ENCODE measurements at places on chromosomes 2 and 18. TPM values are rescaled to one million over a fixed set of nuclear protein-coding genes. Genes with fewer than 3 reads are reported as not detected.

GRCh38 chr2:41784496-41784895, 263.3 kb upstream of the PKDCC start:
- no peak overlapping the region for H3K27ac ChIP-seq
- no peak overlapping the region for H3K4me3 ChIP-seq
- H3K4me1 ChIP-seq, result no peaks in the 10 kb centered on the region

DNA sequence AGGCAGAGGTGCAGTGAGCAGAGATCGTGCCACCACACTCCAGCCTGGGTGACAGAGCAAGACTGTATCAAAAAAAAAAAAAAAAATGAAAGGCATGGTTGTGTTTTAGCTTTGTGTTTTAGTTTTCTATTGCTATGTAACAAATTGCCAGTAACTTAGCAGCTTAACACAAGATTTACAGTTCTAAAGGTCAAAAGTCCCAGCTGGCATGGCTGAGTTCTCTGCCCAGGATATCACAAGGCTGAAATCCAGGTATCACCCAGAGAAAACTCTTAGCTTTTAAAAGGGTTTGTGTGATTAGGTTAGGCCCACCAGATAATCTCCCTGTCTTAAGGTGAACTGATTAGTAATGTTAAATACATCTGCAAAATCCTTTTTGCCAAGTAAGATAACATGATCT, 107.7 kb upstream of the YPEL5 start:
- H3K27me3 ChIP-seq, result no peaks in the 10 kb centered on the region
- H3K36me3 ChIP-seq, result no peaks in the 10 kb centered on the region
- H3K4me1 ChIP-seq, result no peaks in the 10 kb centered on the region
- no peak overlapping the region for H3K27ac ChIP-seq
- DNase-seq, result no peak

The AGBL5 gene
- total RNA-seq, result 14.3 TPM

- DNase-seq, result no peak
- H3K36me3 ChIP-seq, result no peaks in the 10 kb centered on the region
- H3K27me3 ChIP-seq, result no peaks in the 10 kb centered on the region
- H3K4me3 ChIP-seq, result no peak overlapping the region
- no peak overlapping the region for H3K27ac ChIP-seq
Measured at GRCh38 chr2:48399828-48400552, 130.0 kb upstream of the STON1 start.

DNA sequence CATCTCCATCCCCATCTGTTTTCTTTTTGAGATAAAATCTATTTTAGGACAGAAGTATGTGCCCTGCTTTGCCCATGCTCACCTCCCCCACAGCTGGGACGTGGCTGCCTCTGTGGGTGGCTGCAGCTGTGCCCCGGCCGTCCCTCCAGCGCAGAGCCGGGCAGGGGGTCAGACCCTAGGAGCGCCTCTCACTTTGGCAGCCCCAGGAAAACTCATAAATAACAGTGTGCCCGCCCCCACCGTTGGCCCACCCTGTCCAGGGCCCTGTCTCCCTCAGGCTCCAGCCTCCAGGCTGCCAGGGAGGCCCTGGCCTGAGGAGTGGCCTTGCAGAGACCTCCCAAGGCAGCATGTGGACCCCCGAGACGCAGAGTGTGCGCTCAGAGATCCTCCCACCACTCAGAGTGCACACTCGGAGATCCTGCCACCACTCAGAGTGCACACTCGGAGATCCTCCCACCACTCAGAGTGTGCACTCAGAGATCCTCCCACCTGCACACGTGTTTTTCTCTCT, 178.1 kb downstream of the TWIST2 start:
- H3K4me3 ChIP-seq, result no peak overlapping the region
- no peaks in the 10 kb centered on the region for H3K36me3 ChIP-seq
- no peak for DNase-seq
- H3K27me3 ChIP-seq, result no peaks in the 10 kb centered on the region
- no peak overlapping the region for H3K27ac ChIP-seq
- H3K4me1 ChIP-seq, result peaks cover 5% of the 10 kb centered on the region

GRCh38 chr2:172808156-172808555, 72.5 kb downstream of the RAPGEF4 start:
- no peaks in the 10 kb centered on the region for H3K27me3 ChIP-seq
- H3K4me3 ChIP-seq, result no peak overlapping the region
- DNase-seq, result no peak
- H3K4me1 ChIP-seq, result no peaks in the 10 kb centered on the region
- H3K36me3 ChIP-seq, result no peaks in the 10 kb centered on the region
- H3K27ac ChIP-seq, result no peak overlapping the region

GRCh38 chr2:15836689-15837610, 103.4 kb upstream of the MYCN start:
- no peaks in the 10 kb centered on the region for H3K27me3 ChIP-seq
- no peak overlapping the region for H3K27ac ChIP-seq
- no peaks in the 10 kb centered on the region for H3K4me1 ChIP-seq
- no peak for DNase-seq
- H3K4me3 ChIP-seq, result no peak overlapping the region

The LRP2 gene
- 3.8 TPM for total RNA-seq

The ERCC3 gene
- 34.6 TPM for total RNA-seq

GRCh38 chr2:112887964-112888749, 22.8 kb upstream of the IL37 start:
- H3K27me3 ChIP-seq, result no peaks in the 10 kb centered on the region
- H3K4me1 ChIP-seq, result no peaks in the 10 kb centered on the region
- no peak overlapping the region for H3K4me3 ChIP-seq
- no peak overlapping the region for H3K27ac ChIP-seq
- no peak for DNase-seq

- H3K4me3 ChIP-seq, result peak overlapping the region; percentile 29
- peaks cover 87% of the 10 kb centered on the region for H3K4me1 ChIP-seq
- H3K27me3 ChIP-seq, result peaks cover 100% of the 10 kb centered on the region
- DNase-seq, result no peak
- peaks cover 7% of the 10 kb centered on the region for H3K36me3 ChIP-seq
Measured at GRCh38 chr2:63051042-63051794, 588 bp downstream of the OTX1 start.

DNA sequence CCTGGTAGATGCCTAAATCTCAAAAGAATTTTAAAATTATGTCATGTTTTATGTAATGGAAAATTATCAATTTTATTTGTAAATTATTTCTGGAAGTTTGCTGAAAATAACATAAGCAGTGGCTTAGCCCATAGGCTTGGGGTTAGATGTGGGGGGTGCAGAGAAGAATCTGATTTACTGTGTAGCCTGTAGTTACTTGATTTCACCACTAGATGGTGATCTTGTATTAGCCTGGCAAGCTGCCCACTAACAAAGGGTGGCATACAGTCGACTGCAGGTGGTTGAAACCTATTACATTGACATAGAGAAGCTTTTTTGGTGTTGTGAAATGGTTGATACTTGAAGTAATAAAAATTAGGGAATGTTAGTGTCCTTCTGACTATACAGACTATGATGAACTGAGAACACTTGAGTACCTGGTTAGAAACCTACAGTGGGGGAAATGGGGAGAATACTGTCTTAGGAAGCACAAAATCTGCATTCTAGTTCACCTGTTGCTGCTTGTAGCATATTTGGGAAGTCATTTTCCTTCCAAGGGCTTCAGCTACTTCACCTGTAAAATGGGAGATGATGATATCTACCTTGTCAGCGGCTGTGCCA, 191.0 kb upstream of the LHCGR start:
- peak; percentile 55 for DNase-seq
- no peaks in the 10 kb centered on the region for H3K4me1 ChIP-seq
- H3K36me3 ChIP-seq, result no peaks in the 10 kb centered on the region
- no peak overlapping the region for H3K4me3 ChIP-seq
- no peaks in the 10 kb centered on the region for H3K27me3 ChIP-seq
- no peak overlapping the region for H3K27ac ChIP-seq

GRCh38 chr2:229206548-229206947, 64.5 kb downstream of the PID1 start:
- DNase-seq, result no peak
- no peaks in the 10 kb centered on the region for H3K36me3 ChIP-seq
- H3K27me3 ChIP-seq, result no peaks in the 10 kb centered on the region

The MDH1B gene
- total RNA-seq, result 14.4 TPM

DNA sequence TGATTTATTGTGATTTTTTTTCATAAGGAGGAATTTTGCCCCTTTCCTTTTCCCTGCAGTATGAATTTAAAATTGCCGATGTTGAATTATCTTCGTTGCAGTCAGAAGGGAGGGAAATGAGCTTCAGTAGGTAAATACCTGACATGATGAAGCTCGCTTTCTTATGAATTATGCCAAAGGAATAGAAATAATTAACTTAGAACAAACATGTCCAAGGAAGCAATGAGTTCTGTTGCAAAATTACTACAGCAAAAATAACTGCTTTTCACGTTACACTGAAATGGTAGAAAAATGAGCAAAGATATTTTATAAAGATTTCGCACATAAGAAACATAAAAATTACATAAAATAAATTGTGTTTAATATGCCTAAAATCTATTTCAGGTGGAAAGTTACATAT, 91.1 kb upstream of the ZNF804A start:
- H3K4me1 ChIP-seq, result no peaks in the 10 kb centered on the region
- H3K4me3 ChIP-seq, result no peak overlapping the region

The STK39 gene
- total RNA-seq, result 51.1 TPM

GRCh38 chr2:208548700-208549099, 142.1 kb downstream of the PTH2R start:
- no peak overlapping the region for H3K4me3 ChIP-seq
- no peaks in the 10 kb centered on the region for H3K27me3 ChIP-seq
- no peak for DNase-seq
- H3K36me3 ChIP-seq, result no peaks in the 10 kb centered on the region
- no peaks in the 10 kb centered on the region for H3K4me1 ChIP-seq
- no peak overlapping the region for H3K27ac ChIP-seq

The BOLL gene
- not detected for total RNA-seq

DNA sequence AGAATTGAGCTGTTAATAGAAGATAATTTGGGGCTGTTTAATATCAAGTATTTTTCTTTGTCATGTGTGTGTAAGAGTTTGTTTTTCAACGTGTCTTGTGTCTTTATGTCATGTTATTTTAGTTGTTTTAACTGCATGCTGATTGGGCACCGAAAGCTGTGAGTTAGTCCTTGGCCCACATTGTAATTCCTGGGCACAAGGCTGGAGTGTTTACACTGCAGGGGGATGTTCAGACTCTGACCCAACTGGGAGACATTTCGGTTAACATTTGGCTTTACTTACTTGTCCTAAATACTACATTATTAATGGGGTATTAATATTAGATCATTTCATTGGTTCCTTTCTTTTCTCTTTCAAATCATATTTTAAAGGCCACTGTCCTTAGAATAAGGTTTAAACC, 381.0 kb downstream of the OSR1 start:
- no peaks in the 10 kb centered on the region for H3K27me3 ChIP-seq
- no peak overlapping the region for H3K27ac ChIP-seq
- H3K4me3 ChIP-seq, result no peak overlapping the region
- H3K36me3 ChIP-seq, result no peaks in the 10 kb centered on the region

Data from spinal cord (tissue), 10 donors.